ENCODE measurements at places on chromosomes 16 and 17. TPM values are rescaled to one million over a fixed set of nuclear protein-coding genes. Genes with fewer than 3 reads are reported as not detected.

TBC1D3G gene
- not detected for total RNA-seq

CYB5D1 gene
- 6.9 TPM for total RNA-seq

DNA sequence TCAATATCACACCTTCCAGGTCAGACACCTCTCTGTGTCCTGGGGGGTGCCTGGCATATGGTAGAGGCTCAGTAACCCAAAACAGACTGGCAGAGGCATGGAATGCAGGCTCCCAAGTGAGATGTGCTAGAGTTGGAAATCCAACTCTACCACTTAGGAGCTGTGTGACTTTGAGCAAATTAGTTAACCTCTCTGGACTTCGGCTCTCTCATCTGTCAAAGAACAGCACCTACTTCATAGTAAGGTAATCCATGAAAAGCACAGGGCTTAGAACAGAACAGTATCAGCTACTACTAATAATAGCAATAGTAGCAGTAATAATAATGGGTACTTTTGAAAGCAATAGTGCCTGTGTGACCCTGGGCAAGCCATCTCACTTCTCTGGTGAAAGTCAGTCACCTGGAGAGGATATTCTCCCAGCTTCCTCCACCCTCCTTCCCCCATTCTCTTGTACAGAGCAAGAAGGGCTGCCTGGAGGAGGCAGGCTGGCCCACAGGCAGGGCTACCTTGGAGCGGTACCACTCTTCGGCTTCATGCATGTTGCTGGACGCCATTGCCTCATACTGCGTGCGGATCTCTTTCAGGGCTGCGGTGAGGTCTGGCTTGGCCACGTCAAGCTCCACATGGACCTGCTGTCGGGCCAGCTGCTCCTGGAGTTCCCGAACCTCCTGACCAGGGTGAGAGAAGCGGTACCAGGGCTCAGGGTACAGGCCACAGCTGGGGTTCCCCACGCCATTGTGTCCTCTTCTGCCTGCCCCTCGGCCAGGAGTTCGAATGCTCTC, 2.3 kb downstream of the GFAP start:
- DNase-seq: no peak

- no peak for DNase-seq
These were observed 77.1 kb upstream of the WSB1 start for GRCh38 chr17:27216836-27217235.
